HT-29 (cell line): ENCODE measurements at places on chromosomes 1 and 21.

GRCh38 chr21:41364308-41364707, 2.5 kb downstream of the MX2 start:
- no peak for DNase-seq

DNA sequence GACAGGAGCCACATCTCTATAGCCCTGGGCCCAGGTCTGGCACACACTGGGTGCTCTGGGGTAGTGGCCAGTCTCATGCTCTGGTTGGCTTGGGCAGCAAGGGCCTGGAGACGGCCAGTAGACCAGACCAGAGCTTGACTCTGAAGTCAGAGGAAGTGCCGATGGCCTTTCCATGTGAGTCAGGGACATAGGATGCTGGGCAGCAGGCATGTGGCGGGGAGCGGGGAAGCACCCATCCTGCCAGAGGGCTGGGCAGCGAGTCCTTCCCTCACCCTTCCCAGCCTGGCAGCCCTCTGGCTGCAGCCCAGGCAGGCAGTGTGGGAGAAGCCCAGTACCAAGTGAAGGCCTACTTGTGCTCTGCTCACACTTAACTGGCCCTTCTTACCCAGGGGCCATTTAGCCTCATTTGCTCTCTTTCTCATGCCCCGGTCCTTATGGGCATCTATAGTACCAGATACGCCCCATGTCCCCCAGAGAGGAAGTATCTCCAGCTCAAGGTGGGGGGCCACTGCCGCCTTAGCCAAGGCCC, 3.3 kb downstream of the GPR153 start:
- no peak for DNase-seq

- no peak for DNase-seq
Observed at GRCh38 chr1:232969799-232970198, 19.4 kb downstream of the NTPCR start.

DNA sequence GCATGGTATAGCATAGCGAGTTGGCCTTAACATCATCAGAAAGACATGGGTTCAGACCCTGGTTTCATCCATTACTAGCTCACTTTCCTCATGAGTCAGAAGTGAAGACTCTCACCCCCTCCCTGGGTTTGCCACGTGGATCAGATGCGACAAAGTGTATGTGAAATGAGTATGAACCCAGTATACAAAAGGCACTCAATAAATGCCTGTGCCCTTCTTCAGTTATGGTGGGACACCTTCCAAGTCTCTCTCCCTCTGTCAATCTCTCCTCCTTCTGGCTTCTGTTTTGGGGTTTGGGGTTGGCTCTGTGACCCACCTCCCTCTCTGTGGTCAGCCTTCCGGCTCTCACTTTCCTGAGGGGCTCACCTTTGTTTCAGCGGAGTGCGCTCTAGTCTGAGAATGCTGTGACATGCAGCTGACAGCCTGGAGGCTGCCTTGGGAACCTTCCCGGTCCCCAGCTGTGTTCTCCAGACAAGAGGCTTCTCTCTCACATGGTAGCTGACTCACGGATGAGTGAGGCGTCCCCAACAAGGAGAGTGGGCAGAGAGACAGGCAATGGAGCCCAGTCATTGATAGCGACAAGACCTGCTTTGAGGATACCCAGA, 155.0 kb upstream of the EDN2 start:
- DNase-seq = no peak

DNA sequence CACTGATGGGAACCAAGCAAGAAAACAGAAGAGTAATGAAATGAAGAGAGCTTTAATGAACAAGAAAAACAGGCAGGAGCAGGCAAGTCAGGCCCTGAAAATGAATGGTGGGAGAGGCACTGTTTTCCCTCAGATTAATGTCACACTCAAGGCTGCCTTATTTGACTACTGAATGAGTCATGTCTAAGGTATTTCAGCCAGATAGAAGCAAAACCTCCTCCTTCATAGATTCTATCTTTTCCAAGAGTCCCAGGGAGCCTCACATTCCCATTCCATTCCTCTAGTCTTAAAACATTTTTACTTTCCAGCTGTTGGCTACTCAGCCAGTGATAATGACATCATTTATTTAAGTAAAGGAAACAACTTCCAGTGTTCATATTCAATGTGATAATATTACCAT, 228.4 kb upstream of the NRIP1 start:
- DNase-seq = peak; percentile 65
